Kidney (tissue), 22 donors: ENCODE measurements at places on chromosomes 2 and 18. TPM values are rescaled to one million over a fixed set of nuclear protein-coding genes. Genes with fewer than 3 reads are reported as not detected.

GRCh38 chr2:173903601-173904394 is 61.4 kb downstream of the SP3 start:
- no peak for DNase-seq
- H3K27me3 ChIP-seq, result no peaks in the 10 kb centered on the region
- H3K27ac ChIP-seq, result no peak overlapping the region
- peaks cover 5% of the 10 kb centered on the region for H3K36me3 ChIP-seq

GRCh38 chr2:160387558-160388262 is 105.9 kb downstream of the RBMS1 start:
- no peaks in the 10 kb centered on the region for H3K27me3 ChIP-seq
- peaks cover 16% of the 10 kb centered on the region for H3K4me1 ChIP-seq
- H3K36me3 ChIP-seq, result no peaks in the 10 kb centered on the region

The HNRNPLL gene
- total RNA-seq, result 51.0 TPM

- no peak for DNase-seq
- no peak overlapping the region for H3K27ac ChIP-seq
- no peak overlapping the region for H3K4me3 ChIP-seq
- H3K4me1 ChIP-seq, result no peaks in the 10 kb centered on the region
- H3K27me3 ChIP-seq, result no peaks in the 10 kb centered on the region
- H3K36me3 ChIP-seq, result no peaks in the 10 kb centered on the region
These were observed 100.1 kb upstream of the ARHGAP15 start for GRCh38 chr2:143029141-143029540.

DNA sequence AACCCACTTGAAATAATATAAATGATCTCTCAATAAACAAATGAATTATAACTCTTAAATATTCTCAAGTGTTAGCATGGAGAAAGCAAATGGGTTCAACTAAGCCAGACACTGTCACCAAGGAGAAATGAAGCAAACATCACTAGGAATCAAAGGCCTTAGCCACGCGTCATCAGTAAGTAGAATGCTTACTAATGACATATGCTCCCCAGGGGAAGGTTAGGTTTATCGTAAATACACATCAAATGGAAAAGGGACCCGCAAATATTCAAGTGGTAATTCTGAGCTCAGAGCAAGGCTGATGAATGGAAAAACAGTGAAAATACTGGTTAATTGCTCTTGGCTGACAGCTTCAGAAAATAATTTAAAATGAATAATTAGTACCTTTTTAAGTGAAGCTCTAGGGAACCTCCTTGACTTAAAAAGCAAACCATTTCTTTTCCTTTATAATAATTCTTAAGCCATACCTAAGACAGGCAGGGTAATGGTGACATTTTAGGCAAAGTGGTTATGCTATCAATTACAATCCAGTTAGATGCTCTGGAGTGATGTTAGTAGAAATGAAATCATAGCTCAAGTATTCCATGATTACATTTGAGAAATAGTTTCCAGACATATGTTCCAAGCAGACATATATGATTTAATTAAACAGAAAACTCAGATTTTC is 101.5 kb downstream of the ALPK2 start:
- H3K4me3 ChIP-seq, result no peak overlapping the region
- no peaks in the 10 kb centered on the region for H3K27me3 ChIP-seq
- no peaks in the 10 kb centered on the region for H3K36me3 ChIP-seq
- peak overlapping the region; percentile 71 for H3K27ac ChIP-seq

- H3K27ac ChIP-seq, result no peak overlapping the region
- no peaks in the 10 kb centered on the region for H3K27me3 ChIP-seq
- DNase-seq, result no peak
- H3K4me3 ChIP-seq, result no peak overlapping the region
- no peaks in the 10 kb centered on the region for H3K4me1 ChIP-seq
- no peaks in the 10 kb centered on the region for H3K36me3 ChIP-seq
These were observed 593.7 kb upstream of the CHAC2 start for GRCh38 chr2:53173698-53174455.

GRCh38 chr2:61928826-61929461 is 23.5 kb downstream of the COMMD1 start:
- H3K27ac ChIP-seq, result no peak overlapping the region
- H3K4me1 ChIP-seq, result no peaks in the 10 kb centered on the region
- no peaks in the 10 kb centered on the region for H3K27me3 ChIP-seq
- no peak overlapping the region for H3K4me3 ChIP-seq

- no peaks in the 10 kb centered on the region for H3K36me3 ChIP-seq
- no peak for DNase-seq
- no peaks in the 10 kb centered on the region for H3K27me3 ChIP-seq
- no peak overlapping the region for H3K27ac ChIP-seq
- H3K4me3 ChIP-seq, result no peak overlapping the region
These were observed 109.0 kb upstream of the EPAS1 start for GRCh38 chr2:46188041-46188716.

The NAB1 gene
- total RNA-seq, result 45.0 TPM

The RAPGEF4 gene
- 13.6 TPM for total RNA-seq

- H3K4me1 ChIP-seq, result peaks cover 23% of the 10 kb centered on the region
- H3K27me3 ChIP-seq, result no peaks in the 10 kb centered on the region
- H3K4me3 ChIP-seq, result no peak overlapping the region
- peak; percentile 18 for DNase-seq
- H3K36me3 ChIP-seq, result no peaks in the 10 kb centered on the region
These were observed 69.7 kb upstream of the FOSL2 start for GRCh38 chr2:28322981-28323396.

GRCh38 chr2:151733771-151734672 is at the start of gene NEB:
NEB (minus strand) TSS chr2:151734476; CDS start chr2:151733156, 1,320 bp downstream.
- H3K27ac ChIP-seq, result no peak within 1 kb of the TSS
- no peak for DNase-seq
- H3K36me3 ChIP-seq, result no peaks in the 10 kb centered on the region
- no peaks in the 10 kb centered on the region for H3K27me3 ChIP-seq

The SIGLEC15 gene
- total RNA-seq, result 1.2 TPM

DNA sequence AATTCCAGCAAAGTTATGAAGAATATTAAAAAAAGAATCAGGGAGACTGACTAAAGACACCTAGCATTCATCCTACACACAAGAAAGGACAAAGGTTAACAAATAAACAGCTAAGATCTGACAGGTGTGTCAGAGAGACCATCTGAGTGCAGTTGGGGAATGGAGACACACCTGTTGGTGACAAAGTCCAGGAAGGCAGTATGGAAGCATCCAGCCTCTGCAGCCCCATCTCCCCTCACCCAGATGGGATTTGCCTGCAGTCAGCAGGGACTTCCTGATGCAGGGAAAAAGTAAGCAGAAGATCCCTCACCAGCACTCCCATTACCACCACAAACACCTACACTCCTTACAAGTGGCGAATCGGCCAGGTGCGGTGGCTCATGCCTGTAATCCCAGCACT is 37.9 kb downstream of the USP34 start:
- H3K4me3 ChIP-seq, result no peak overlapping the region
- no peak overlapping the region for H3K27ac ChIP-seq
- no peaks in the 10 kb centered on the region for H3K36me3 ChIP-seq

The CENPA gene
- 0.63 TPM for total RNA-seq

GRCh38 chr2:102950371-102950946 is 188.6 kb downstream of the TMEM182 start:
- no peak for DNase-seq
- H3K27me3 ChIP-seq, result no peaks in the 10 kb centered on the region
- H3K4me3 ChIP-seq, result no peak overlapping the region
- H3K36me3 ChIP-seq, result no peaks in the 10 kb centered on the region
